Bronchial epithelial cell (primary cell): ENCODE measurements at places on chromosomes 13 and 19.

- no peak for DNase-seq
Measured at GRCh38 chr13:96804174-96804573, 190.1 kb downstream of the OXGR1 start.

- DNase-seq = no peak
Measured at GRCh38 chr19:29172302-29172701, 40.6 kb downstream of the UQCRFS1 start.

- no peak for DNase-seq
Measured at GRCh38 chr13:27411341-27411740, 13.1 kb upstream of the GTF3A start.

DNA sequence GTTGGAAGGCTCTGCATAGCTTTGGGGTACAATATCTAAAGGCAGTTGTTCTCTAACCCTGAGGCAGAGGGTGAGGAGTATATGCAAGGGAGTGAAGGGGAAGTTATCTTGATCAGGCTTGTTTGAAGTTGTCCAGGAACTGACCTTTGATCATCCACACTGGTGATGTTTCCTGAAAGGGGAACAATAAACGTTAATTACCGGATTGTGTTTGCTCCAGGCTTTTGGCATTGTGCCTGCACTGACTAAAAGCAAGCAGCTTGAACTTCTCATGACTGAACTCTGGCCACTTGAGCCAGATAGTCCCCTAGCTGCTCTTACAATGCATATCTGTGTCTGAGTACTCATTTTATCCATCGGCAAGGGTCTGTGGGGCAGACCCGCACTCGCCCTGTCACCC, 27.0 kb upstream of the ZNF726 start:
- peak; percentile 40 for DNase-seq

GRCh38 chr19:23774524-23774971, 15.9 kb upstream of the ZNF681 start:
- peak; percentile 57 for DNase-seq

- no peak for DNase-seq
Measured at GRCh38 chr19:29397748-29398147, 128.0 kb upstream of the VSTM2B start.

GRCh38 chr19:3620145-3620816, 6.3 kb downstream of the CACTIN start:
- no peak for DNase-seq

DNA sequence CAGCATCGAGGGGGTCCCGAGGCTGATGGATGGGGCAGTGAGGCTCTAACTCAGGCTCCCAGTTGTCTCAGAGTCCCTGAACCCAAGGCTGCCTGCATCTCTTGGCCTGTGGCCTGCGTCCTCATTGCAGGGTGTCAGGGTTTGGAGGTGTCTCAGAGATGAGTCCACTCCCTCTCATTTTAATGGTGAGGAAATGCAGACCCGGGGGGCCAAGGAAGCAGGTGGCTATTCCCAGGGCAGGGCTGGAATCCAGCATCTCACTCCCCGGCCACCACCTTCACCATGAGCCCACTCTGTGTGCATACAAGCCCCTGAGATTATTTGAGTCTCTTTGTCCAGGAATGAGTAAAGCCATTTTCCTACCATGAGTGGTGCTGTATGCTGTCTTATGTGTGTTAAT, 21.4 kb downstream of the TEX29 start:
- no peak for DNase-seq

- DNase-seq = no peak
Measured at GRCh38 chr13:111659842-111660241, 339.4 kb downstream of the TEX29 start.

DNA sequence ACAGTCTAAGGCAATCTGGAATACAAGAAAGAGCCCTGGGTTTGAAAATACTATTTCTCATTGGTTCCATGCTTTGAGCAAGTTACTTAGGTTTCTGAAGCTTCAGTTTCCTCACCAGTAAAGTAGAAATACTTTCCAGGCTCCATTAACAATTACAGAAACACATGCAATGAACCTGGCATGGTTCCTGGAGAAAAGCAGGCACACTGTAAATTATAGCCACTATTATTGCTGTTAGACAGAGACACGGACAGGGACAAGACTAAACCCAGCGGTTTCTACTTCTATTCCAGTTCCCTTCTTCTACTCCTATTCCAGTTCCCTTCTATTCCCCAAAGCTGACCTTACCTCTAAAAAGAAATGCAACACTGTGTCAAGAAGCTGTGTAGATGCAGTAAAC, 41.2 kb downstream of the MIPEP start:
- no peak for DNase-seq

GRCh38 chr19:10820173-10820572, 15.8 kb downstream of the TMED1 start:
- no peak for DNase-seq

DNA sequence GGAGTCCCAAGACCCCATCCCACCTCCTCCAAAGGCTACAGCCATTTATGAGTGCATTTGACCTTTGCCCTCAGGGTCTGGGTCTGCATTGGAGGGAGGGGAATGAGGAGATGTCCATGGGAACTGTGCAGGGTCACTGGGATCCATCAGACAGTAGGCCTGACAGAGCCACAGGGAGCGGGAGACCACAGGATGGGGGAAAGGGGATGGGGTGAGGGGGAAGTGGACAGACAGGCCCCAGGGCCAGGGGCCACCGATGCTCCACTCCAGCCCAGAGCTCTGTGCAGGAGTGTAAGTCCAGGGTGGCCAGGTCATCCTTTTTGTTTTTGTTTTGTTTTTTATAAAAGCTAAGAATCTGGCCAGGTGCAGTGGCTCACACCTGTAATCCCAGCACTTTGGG, 82.5 kb downstream of the CHST8 start:
- DNase-seq = no peak

DNA sequence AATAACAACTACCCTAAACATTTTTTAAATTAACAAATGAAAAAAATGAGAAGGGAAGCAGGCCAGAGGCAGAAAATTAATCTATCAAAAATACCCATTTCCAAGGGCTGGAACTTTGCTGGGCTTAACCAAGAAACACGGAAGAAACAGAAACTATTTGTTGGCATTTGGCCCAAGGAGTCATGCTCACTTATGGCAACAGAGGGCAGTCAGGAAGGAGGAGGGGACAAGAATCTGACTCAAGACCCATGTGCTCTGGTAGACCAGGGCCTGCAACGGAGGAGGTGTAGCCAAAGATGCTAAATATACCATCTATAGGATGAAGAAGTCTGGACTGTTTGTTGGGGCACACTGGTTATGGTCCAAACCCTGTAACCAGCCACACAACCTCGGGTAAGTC, 496.7 kb downstream of the COG6 start:
- peak; percentile 90 for DNase-seq

DNA sequence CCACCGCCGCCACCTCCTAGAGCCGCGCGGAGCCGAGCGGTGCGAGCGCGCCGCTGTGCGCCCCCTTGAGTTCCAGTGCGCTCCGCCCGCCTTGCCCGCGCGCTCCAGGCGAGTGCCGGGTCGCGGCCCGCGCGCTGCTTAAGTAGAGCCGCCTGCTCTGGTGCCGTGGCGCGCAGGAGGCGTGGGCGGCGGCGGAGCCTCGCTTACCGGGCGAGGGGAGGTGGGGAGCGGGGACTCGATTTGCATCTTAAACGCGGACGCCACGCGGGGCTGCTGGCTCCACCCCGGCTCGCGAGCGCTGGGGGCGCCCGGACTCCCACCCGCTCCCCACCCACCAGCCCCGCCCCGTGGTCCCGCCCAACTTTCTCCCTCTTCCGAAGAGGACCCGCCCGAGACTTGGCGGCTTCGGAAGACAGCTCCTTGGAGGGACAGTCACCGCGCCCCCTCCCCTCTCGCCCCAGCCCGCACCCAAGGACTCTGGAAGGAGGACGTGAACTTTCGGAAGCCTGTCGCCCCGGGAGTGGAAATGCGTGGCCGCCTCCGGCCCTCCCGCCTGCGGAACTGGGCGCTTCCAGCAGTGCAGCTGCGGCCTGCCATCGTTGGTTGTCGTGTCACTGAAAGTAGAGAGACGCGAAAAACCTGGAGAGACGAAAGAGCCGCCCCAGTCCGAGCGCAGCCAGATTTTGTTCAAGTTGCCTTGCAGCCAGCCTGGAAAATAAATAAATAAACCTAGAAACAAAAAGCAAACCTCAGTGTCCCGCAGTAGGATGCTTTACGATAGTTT, at the start of gene KCTD12:
Gene KCTD12, minus strand, starts transcription at position 114 of the 784 bp plus-strand sequence. CDS start 257 bp downstream, outside the sequence.
- DNase-seq = peak; percentile 43

DNA sequence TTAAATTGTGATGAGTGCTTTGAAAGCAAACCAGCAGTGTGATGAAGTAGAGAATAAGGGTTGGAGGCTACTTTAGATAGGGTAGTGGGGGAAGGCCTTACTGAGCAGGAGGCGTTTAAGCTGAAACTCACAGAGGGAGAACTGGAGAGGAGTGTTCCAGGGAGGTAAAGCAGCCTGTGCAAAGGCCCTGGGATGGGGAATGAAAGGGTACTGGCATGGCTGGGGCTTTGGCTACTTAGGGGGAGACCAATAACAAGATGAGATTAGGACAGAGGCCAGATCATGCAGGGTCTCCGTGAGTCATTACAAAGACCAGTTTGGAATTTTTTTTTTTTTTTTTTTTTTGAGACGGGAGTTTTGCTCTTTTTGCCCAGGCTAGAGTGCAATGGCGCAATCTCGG, 1.1 kb downstream of the PPP5C start:
- no peak for DNase-seq

- DNase-seq = peak; percentile 70
Measured at GRCh38 chr19:52200044-52200443, 10.2 kb downstream of the PPP2R1A start.

- DNase-seq = no peak
Measured at GRCh38 chr13:57063007-57063406, 77.7 kb upstream of the PRR20A start.

DNA sequence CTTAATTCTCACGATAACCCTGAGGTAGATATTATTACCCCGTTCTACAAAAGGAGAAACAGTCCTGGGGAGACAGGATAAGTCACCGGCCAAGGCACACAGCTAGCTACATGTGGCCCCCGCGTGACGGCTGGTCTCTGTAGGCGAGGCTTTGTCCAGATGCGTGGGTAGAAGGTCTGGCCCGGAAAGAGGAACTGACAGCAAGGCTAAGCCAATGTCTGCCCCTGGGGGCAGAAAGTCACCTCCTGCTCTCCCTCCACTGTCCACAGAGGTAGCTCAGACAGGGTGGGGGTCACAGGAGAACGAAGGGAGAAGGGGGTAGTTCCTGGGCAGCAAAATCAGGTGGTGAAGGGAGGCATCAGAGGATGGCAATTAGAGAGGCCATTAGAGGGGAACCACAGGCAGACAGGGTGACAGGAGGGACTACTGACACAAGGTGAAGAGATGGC, 1.8 kb downstream of the APOC4 start:
- no peak for DNase-seq

GRCh38 chr13:33233547-33233946, 52.0 kb downstream of the STARD13 start:
- peak; percentile 27 for DNase-seq

DNA sequence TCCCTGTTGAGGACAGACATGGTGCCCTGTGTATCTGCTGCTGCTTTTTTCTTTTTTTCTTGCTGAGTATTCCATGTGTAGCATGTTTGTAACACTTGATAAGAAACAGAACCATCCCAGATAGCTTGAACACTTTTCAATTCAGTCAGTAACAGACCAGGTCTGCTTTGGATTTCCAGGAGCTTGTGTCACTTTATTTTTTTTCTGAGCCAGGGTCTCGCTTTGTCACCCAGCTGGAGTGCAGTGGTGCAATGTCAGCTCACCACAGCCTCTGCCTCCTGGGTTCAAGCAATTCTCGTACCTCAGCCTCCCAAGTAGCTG, 43.7 kb downstream of the BBC3 start:
- DNase-seq = no peak

GRCh38 chr19:42175952-42176648, 41.4 kb downstream of the DEDD2 start:
- DNase-seq = no peak

DNA sequence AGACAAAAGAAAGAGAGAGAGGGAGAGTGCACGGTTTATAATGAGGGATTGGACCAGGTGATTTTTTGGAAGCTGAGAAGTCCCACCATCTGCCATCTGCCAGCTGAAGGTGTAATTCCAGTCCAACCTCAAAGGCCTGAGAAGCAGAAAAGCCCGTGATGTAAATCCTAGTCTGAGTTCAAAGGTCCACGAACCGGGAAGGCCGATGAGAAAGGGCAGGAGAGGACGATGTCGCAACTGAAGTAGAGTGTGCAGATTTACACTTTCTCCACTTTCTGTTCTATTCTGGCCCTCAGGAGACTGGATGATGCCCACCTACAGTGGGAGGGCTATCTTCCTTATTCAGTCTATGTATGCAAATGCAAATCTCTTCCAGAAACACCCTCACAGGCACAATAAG, 500.0 kb downstream of the DIAPH3 start:
- DNase-seq = no peak

GRCh38 chr19:51456541-51457290, 1.5 kb downstream of the SIGLEC8 start:
- DNase-seq = no peak

- no peak for DNase-seq
Measured at GRCh38 chr13:104987621-104988020, 1547.8 kb downstream of the EFNB2 start.

DNA sequence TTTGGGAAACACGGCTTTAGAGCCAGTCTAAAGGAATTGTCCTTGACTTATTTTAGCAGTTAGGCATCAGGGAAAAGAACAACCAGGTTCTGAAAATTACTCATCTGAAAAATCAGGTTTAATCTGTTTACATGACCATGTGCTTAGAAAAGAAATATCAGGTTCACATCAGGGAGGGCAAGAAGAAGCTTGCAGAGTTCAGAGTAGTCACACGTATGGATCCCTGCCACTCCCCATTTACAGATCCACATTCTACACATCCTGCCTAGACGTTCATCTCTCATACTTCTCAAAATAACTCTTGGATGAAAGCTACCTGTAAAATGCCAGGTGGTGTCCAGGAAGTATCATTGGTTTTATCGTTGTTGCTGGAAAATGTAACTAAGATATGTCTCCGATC, 14.0 kb upstream of the PHF11 start:
- DNase-seq = peak; percentile 80

- peak; percentile 52 for DNase-seq
Measured at GRCh38 chr19:38655148-38655824, 7.8 kb downstream of the ACTN4 start.

DNA sequence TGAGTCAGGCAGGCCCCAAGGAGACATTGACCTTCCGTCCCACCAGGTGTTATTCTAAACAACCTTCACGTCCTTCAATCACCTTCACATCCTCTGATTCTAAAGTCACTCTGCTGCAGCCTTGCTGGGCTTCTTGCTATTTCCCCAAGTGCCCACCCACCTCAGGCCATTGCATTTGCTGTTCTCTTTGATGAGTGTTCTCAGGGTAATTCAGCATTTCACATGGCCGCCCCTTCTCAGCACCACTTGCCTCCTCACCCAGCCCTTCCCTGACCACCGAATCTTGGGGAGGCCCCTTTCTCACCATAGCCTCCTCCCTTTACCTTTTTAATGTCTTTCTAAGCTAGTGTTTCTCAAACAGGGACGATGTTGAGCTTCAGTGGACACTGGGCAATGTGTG, 4.6 kb downstream of the ZNF805 start:
- DNase-seq = no peak

- peak; percentile 15 for DNase-seq
Measured at GRCh38 chr13:50290186-50290585, 274.9 kb downstream of the KCNRG start.
